Glomerular endothelial cell (primary cell): ENCODE measurements at places on chromosomes 11 and 22.

- no peak for DNase-seq
These were observed 306.0 kb downstream of the BUD13 start for GRCh38 chr11:116466801-116467200.

- no peak for DNase-seq
These were observed 11.1 kb upstream of the OSM start for GRCh38 chr22:30277547-30278344.

- DNase-seq, result no peak
These were observed 74.7 kb downstream of the MN1 start for GRCh38 chr22:27726686-27727449.

DNA sequence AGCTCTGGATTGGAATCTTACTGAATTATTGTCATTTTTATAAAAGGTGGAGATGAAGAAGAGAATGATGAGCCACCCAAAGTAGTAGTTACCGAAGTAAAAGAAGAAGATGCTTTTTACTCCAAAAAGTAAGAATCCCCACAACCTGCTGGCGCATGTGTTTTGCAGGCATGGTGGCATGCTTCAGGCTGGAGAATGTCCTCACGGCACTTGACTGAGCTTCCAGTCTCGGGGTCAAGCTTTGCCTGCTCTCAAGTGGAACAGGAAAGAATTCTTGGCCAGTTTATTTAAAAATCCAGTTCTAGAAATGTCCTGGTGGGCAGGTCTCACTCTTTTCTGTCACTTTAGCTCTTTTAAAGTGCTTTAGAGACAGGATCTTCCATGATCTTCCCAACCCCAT, 17.5 kb downstream of the NUP50 start:
- no peak for DNase-seq

GRCh38 chr11:73317803-73318202, 9.7 kb downstream of the ARHGEF17 start:
- no peak for DNase-seq

GRCh38 chr22:19463491-19464469, 15.2 kb downstream of the UFD1 start:
- no peak for DNase-seq

DNA sequence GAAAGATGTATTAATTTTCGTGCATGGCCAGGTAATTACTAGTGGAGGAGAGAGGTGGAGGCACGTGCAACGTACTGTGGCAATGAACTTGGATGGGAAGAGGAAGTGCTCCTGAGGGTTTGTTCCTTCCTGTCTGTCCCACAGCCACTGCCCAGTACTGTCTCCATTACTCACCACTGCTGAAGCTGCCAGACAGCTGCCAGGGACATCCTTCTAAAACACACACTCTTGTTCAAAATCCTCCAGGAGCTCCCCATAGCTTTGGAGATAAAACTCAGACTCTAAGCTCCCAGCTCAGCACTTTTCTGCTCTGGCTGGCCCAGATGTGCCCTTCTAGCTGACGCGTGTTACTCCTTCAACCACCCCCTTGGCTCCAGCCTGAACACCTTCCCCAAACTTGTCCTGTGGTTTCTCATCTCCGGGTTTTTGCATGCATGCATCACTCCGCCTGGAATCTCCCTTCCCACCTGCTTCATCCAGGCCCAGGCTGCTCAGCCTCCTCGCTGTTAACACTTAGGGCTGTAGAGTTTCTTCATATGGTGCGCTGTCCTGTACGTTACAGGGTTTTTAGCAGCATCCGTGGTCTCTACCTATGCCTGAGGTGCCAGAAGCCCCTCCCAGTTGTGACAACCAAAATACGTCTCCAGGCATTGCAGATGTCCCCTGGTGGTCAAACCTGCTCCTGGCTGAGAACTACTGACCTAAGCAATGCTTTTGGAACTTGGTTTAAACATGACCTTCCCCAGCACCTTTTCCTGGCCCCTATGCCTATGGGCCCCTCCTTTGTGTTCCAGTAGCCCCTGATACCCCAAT, 69.5 kb downstream of the C11orf91 start:
- DNase-seq, result no peak

DNA sequence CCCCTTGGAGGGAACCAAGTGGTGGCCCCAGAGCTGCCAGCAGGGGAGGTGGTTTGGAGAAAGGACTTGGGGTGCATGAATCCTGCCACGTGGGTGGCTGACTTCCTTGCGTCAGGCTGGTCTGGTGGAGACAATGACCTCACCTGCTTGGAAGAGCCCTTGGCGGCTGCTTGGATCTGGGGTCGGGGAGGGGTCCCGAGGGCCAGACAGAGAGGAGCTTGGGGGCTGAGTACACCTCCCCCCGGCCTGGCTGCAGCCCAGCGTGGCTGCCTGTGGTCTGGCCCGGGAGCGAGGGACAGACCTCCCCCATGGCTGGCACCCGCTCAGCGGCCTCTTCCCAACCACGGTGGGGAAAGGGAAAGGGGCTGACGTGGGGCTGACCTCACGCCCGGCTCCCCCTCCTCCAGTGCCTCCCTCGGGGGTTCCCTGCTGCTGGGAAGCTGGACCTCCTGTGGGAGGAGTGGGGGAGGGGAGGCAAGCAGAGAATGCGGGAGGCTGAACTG, 13.8 kb downstream of the LIF start:
- DNase-seq, result no peak

DNA sequence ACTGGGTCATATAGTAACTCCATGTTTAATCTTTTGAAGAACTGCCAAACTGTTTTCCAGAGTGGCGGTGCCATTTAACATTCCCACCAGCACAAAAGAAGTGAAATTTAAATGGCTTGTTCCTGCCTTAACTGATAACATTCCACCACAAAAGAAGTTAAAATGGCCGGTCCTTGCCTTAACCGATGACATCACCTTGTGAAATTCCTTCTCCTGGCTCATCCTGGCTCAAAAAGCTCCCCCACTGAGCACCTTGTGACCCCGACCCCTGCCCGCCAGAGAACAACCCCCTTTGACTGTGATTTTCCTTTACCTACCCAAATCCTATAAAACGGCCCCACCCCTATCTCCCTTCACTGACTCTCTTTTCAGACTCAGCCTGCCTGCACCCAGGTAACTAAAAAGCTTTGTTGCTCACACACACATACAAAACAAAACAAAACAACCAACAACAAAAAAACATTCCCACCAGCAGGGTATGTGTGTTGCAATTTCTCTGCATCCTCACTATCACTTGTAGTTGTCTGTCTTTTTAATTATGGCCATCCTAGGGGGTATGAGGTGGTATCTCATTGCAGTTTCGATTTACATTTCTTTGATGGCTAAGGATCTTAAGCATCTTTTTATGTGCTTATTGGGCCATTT, 109.0 kb downstream of the FAR1 start:
- DNase-seq, result no peak

- DNase-seq, result no peak
These were observed 23.6 kb downstream of the NECTIN1 start for GRCh38 chr11:119705362-119705761.

DNA sequence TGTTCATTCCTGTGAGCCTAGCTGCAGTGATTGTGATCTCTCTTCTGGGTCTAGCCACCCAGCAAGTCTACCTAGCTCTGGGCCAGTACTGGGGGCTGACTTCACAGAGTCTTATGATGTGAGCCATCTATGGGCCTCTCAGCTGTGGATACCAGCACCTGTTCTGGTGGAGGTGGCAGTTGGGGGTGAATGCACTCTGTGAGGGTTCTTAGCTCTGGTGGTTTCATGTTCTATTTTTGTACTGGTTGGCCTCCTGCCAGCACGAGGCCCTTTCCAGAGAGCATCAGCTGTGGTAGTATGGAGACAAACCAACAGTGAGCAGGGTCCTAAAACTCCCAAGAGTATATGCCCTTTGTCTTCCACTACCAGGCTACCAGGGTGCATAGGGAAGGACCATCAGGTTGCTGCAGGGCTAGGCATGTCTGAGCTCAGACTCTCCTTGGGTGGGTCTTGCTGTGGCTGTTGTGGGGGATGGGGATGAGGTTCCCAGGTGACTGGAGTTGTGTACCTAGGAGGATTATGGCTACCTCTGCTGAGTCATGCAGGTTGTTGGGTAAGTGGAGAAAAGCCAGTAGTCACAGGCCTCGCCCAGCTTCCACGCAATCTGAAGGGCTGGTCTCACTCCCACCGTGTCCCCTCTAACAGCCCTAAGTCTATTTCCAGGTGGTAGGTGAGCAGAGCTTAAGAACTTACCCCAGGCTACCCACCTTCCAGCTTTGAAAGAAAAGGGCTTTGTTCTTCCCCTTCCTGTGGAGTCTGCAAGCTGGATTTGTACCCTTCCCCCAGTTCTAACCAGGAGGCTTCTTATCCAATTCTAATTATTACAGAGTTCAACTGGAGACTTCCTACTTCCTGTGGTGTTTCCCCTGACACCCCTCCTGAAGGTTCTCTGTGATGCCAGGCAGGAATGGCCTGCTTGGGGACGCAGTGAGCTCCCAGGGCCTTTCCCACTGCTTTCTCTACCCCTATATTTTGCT, 250.7 kb downstream of the LUZP2 start:
- DNase-seq, result no peak
